Fibroblast of skin of back (primary cell): ENCODE measurements at places on chromosomes 5 and 9.
A peak's percentile ranks its signal among the peaks of the same experiment; 100 is the strongest.

GRCh38 chr9:38670542-38671371 lies 49.2 kb downstream of the FAM240B start:
- no peak for DNase-seq

- DNase-seq: no peak
Observed at GRCh38 chr9:19431361-19432171, 22.8 kb downstream of the ACER2 start.

DNA sequence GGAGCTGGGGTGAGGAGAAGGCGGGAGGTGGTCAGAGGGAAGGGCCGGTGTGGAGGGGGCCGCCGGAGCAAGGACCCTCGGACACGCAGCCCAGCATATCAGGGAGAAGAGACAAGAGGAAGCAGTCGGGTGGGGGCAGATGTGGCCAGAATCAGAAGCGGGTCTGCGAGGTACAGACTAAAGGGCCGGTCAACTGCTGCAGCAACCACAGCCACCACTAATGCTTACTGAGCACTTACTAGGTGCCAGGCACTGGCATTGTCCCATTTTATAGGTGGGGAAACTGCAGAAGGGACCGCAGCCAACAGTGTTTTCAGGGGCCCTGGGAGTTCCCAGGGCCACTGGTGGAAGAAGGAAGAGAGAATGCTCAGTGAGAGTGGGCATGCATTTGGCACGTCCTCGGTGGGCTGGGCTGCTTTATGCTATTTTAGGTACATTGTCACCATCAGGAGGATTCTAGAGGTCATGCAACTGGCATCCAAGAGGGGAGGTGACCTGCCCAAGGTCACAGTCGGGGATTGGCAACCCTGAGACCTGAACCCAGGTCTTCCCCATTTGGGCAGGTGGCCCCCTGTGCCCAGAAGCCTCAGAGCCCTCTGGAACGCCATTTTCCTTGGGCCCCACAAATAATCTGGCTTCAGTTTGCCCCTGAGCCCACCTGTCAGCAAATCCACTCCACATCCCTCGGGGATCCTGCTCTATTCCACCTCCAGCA lies 53.4 kb downstream of the DUSP1 start:
- DNase-seq: no peak

- no peak for DNase-seq
Observed at GRCh38 chr5:62299101-62299500, 6.9 kb upstream of the KIF2A start.

- peak; percentile 40 for DNase-seq
Observed at GRCh38 chr9:94586814-94587213, 6.8 kb downstream of the FBP2 start.

DNA sequence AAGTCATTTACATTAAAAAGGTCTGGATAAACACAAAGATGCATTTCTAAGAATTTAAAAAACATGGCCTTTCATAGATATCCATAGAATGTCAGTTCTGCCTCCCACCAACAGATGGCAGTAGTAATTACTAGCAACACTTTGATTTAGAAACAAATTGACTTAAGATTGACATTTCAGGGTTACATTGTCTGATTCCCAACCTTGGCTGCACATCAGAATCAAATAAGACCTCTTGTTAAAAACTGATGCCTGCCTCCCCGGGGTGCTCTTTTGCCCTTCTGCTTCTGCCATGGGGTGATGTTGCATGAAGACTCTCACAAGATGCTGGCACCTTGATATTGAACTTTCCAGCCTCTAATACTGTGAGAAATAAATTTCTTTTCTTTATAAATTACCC lies 146.2 kb upstream of the GPR151 start:
- no peak for DNase-seq

DNA sequence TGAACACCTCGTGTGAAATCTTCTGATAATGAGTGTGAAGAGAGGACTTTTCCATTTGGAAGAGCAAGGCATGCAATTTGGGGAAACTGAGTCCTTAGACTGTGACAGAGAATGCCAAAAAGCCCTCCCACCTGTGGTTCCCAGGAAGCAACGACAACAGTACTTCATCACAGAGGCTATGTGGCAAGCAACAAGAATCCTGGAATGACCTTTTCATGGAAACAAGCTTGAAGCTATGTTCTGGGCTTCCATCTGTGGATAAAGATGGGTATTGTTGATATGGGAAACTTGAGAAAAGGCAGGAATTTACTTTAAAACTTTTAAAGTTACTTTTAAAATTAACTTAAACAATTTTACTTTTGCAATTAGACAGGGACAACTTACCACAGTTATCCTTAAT lies 131.2 kb upstream of the ANKH start:
- DNase-seq: no peak

- no peak for DNase-seq
Observed at GRCh38 chr5:41517909-41518308, 7.5 kb upstream of the PLCXD3 start.

DNA sequence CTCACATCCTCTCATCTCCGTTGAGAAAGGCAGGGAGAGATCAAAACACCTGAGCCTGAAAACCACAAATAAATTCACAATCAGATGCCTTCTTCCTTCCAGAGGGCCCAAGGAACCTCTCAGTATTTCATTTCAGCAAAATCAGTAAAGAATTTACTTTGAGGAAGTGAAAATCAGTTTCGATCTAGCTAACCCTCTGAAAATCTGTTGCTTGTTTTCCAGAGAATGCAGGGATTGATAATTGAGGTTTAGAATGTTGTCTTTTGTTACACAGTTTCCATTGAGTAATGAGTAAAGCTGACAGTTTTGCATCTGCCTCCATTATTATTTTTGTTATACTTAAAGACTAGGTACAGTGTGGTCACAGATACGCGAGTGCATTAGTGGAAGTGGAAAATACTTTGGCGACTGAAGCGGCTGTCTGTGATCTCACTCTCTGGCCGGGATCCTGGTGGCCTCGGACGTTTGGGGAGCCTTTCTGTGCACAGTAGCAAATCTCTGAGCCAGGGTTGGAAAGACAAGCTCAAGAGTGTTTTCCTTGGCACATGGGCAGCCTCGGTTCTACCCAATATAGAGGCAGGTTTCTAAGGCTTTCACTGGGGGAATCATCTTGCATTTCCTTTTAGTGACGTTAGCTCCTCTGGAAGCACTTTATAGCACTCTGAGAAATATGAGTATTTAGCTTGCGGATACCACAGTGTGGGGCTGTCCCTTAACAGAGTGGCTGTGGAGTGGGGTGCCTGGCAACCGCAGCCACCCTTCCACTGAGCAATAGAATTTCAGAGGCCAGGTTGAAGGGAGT lies 32.2 kb upstream of the ANGPTL2 start:
- DNase-seq: peak; percentile 79

- no peak for DNase-seq
Observed at GRCh38 chr5:33487236-33487635, 46.5 kb downstream of the TARS1 start.

GRCh38 chr5:34687269-34688011 lies 31.3 kb downstream of the RAI14 start:
- DNase-seq: peak; percentile 78

- DNase-seq: peak; percentile 47
Observed at GRCh38 chr9:121956808-121957207, 136.3 kb downstream of the TTLL11 start.

- DNase-seq: peak; percentile 73
Observed at GRCh38 chr9:16671591-16672137, 198.8 kb downstream of the BNC2 start.

- no peak for DNase-seq
Observed at GRCh38 chr5:179986328-179986727, 78.6 kb upstream of the TBC1D9B start.

DNA sequence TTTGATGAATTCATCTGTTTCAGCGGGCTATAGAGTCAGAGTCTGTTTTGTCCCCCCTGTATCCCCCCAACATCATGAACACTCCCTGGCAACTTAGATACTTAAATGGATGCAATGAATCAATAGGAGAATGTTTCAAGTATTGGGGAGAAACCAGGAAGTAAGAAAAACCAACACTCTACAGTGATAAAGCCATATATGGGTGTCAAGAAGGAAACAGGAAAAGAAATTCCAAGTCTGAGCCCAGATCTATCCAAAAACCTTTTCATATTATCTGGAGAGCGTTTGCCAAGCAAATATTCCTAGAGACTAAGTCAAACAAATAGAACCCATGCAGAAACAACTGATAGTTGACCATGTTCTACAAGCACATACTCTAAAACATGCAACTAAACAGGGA lies 2.3 kb upstream of the GNAQ start:
- DNase-seq: no peak

- DNase-seq: no peak
Observed at GRCh38 chr5:77396017-77396416, 96.1 kb downstream of the WDR41 start.

- DNase-seq: no peak
Observed at GRCh38 chr9:134965411-134965810, 47.7 kb upstream of the FCN1 start.

- DNase-seq: peak; percentile 97
Observed at GRCh38 chr9:134592018-134592818, 49.4 kb upstream of the COL5A1 start.

- DNase-seq: no peak
Observed at GRCh38 chr9:126822278-126822677, 17.4 kb downstream of the ZBTB43 start.

DNA sequence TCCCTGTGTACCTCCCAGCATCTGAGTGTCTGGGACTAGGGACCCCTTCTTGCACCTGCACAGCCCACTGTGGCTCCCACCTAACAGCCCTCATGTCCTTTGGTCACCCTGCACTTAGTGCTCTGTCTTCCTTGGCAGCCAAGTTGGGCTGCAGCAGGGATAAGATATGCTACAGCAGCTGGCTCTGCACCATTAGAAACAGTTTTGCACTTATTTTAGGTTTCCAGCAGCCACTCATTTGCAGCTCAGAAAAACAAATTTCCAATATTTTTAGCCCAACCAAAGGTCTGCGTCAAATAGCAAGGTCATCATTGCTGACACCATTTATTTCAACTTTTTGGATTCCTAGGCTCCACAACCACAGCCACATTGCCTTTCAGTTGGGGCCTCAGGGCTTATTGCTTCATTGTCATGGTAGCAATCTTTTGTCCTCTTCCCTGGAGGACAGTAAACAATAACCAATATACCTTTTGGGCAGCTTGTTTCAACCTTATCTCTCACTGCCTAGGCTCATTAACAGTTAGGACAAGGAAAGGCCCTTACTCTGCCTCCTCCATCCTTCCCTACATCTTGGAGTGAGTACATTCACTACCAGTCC lies 263.9 kb downstream of the COX7C start:
- DNase-seq: no peak

GRCh38 chr9:95311961-95312360 lies 5.5 kb downstream of the FANCC start:
- no peak for DNase-seq

DNA sequence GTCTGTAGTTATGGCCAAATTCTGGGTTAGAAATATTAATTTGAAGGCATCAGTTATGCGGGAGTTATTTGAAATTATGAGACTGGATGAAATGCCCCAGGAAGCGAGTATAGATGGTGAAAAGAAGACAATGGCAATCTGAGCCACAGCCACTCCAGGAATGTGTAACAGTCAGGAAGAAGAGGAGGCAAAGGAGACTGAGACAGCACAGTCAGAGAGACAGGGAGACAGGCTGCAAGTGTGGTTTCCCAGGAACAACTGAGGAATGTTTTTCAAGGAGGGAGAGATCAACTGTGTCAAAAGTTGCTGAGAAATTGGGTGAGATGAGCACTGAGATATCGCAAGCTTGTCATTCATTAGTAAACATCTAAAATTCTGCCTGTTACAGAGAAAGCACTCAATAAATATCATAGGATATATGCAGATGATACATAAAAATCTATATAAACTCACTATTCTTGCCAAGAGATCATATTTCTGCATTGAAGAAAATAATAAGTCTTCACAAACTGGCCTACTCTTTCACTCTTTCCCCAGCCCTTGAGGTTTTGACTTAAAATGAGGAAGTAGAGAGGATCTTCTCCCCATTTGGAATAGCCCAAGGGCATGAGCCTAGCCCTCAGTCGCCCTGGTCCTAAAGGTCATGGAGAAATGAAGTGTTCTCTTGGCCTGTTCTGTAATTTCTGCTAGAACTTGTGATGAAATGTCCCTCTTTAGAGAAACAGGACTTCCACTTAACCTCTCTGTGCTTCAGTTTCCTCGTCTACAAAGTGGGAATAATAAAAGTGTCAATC lies 48.5 kb upstream of the RLN1 start:
- peak; percentile 65 for DNase-seq

- no peak for DNase-seq
Observed at GRCh38 chr9:13020146-13021040, 245.6 kb downstream of the LURAP1L start.

- peak; percentile 73 for DNase-seq
Observed at GRCh38 chr5:14353726-14354474, 210.8 kb downstream of the TRIO start.

DNA sequence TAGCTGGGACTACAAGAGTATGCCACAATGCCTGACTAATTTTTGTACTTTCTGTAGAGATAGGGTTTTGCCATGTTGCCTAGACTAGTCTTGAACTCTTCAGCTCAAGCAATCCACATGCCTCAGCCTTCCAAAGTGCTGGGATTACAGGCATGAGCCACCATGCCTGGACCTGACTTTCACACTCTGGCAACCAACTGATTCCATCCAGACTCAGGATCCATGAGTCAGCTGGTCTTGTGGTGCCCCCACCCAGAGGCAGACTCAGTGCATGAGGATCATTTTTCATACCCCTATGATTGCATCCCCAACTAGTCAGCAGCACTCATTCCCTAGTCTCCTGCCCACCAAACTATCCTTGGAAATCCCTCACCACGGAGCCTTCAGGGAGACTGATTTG lies 375.9 kb downstream of the ANXA1 start:
- DNase-seq: no peak

- peak; percentile 8 for DNase-seq
Observed at GRCh38 chr9:105359892-105360291, 87.9 kb upstream of the FSD1L start.

DNA sequence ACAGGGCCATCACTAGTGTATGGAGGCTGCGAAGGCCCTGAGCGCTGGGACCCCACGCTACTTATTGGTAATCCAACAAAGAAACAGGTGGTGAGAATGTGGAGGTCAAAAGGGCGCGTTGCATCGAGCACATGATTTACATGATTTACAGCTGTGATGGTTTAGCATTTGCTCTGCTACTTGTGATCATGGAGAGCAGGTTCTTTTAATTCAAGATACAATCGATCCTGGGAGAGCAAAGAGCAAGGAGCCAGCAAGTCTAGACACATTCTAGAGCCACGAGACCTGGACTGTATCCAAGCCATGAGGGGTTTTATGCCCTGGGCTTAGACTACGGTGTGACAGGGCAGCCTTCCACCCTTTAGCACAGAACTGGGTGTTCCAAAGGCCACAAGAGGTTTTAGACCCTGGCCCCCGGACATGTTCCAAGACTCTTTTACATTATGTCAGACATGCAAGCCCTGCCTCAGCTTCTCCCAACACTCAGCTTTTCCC lies 47.0 kb upstream of the CLK4 start:
- peak; percentile 36 for DNase-seq

GRCh38 chr5:83323557-83324180 lies 147.9 kb upstream of the VCAN start:
- no peak for DNase-seq

GRCh38 chr9:694403-695154 lies 146.9 kb upstream of the DMRT1 start:
- DNase-seq: peak; percentile 92
